ENCODE measurements at places on chromosomes 16 and 17. TPM values are rescaled to one million over a fixed set of nuclear protein-coding genes. Genes with fewer than 3 reads are reported as not detected.

DNA sequence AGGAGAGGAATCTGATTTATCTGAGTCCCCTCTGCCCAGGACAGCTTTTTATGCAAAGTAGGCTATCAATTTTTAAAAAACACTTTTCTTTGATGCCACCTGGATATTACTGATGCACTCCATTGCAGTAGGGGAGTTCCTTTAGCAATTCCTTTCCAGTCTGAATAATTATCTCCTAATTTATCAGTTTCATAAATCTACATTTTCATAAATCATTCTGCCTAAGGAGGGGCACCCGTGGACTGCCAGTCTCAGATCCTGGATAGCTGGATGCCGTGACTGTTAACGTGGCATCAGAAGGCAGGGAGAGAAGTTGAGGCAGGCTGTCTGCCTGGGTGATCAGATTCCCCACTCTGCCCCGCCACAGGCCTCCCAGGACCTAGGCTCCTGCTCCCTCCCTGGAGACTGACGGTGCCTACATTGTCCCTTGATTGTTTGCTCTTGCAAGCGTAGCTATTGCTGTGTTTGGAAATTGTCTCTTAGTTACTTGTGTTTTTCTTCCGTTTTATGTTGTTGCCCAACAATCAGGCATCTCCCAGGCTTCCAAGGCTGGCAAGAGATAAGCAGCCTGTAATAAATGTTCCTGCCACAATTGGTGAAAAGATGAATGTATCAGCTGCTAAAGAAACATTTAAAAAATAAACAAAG is 75.2 kb downstream of the KATNIP start:
- no peaks in the 10 kb centered on the region for H3K27me3 ChIP-seq
- H3K36me3 ChIP-seq, result peaks cover 17% of the 10 kb centered on the region
- H3K4me3 ChIP-seq, result peak overlapping the region; percentile 6
- DNase-seq, result no peak
- H3K4me1 ChIP-seq, result peaks cover 44% of the 10 kb centered on the region

The KRT27 gene
- total RNA-seq, result not detected

DNA sequence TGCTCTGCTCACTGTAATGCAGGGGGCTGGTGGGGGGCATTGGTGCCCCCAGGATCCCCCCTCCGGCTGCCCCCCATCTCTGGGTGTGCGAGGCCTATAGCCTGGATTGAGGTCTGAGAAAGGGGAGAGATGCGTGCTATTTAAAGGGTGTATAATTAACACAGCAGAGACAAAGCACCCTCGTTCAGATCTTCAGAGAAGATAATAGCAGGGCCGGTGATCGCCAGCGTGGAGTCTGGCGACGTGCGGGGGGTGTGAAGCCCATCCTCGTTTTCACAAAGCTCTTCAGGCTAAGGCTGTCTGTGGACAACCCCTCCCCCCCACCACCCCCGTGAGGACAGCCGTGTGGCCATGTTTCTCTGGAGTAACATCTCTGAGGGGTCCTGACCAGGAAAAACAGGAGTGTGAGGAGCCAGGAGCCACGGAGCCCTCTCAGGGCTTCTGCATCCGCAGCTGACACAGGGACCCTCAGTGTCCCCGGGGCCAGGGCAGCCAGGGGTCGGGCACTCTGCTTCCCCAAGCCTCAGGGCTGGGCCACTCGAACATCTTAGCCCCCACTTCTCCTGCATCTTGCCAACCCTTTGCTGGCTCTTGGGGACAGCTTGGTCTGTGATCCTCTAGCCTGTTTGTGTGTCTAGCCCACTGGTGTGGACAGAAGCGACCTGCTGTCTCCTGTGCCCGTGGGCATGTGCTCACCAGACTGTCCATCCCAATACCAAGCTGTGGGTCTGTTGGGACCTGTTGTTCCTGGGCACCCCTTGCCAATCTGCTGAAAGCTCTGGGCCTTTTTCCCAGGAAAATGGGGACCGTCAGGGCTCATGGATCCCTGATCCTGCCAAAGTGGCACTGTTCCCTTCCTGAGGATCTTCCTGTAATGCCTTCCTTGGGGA is 58.9 kb downstream of the BAIAP2 start:
- no peak for DNase-seq
- no peaks in the 10 kb centered on the region for H3K36me3 ChIP-seq
- H3K4me3 ChIP-seq, result peak overlapping the region; percentile 70
- peaks cover 30% of the 10 kb centered on the region for H3K4me1 ChIP-seq
- H3K27ac ChIP-seq, result peak overlapping the region; percentile 96

The SKAP1 gene
- 0.79 TPM for total RNA-seq

The RHBDF1 gene
- total RNA-seq, result 25.3 TPM

GRCh38 chr17:36697903-36698530 is 96.6 kb downstream of the MRM1 start:
- no peak overlapping the region for H3K27ac ChIP-seq
- no peak overlapping the region for H3K4me3 ChIP-seq
- no peak for DNase-seq
- peaks cover 79% of the 10 kb centered on the region for H3K27me3 ChIP-seq

GRCh38 chr17:46135879-46136563 is 57.2 kb downstream of the KANSL1 start:
- no peak for DNase-seq
- H3K4me1 ChIP-seq, result peaks cover 29% of the 10 kb centered on the region
- peaks cover 14% of the 10 kb centered on the region for H3K36me3 ChIP-seq
- no peaks in the 10 kb centered on the region for H3K27me3 ChIP-seq
- no peak overlapping the region for H3K4me3 ChIP-seq

The BCL6B gene
- not detected for total RNA-seq

GRCh38 chr17:79960788-79961522 is 74.7 kb downstream of the TBC1D16 start:
- no peak overlapping the region for H3K4me3 ChIP-seq
- H3K36me3 ChIP-seq, result peaks cover 13% of the 10 kb centered on the region
- no peak for DNase-seq
- peaks cover 9% of the 10 kb centered on the region for H3K4me1 ChIP-seq

The GLIS2 gene
- total RNA-seq, result 13.1 TPM
